CD4-positive, alpha-beta T cell treated with Interleukin-12 subunit alpha and Interleukin-12 subunit beta, for 1 hour (primary cell): ENCODE measurements at places on chromosomes 13 and 19.
A peak's percentile ranks its signal among the peaks of the same experiment; 100 is the strongest.

GRCh38 chr19:56131651-56132050, 9.4 kb upstream of the ZNF444 start:
- DNase-seq, result no peak

DNA sequence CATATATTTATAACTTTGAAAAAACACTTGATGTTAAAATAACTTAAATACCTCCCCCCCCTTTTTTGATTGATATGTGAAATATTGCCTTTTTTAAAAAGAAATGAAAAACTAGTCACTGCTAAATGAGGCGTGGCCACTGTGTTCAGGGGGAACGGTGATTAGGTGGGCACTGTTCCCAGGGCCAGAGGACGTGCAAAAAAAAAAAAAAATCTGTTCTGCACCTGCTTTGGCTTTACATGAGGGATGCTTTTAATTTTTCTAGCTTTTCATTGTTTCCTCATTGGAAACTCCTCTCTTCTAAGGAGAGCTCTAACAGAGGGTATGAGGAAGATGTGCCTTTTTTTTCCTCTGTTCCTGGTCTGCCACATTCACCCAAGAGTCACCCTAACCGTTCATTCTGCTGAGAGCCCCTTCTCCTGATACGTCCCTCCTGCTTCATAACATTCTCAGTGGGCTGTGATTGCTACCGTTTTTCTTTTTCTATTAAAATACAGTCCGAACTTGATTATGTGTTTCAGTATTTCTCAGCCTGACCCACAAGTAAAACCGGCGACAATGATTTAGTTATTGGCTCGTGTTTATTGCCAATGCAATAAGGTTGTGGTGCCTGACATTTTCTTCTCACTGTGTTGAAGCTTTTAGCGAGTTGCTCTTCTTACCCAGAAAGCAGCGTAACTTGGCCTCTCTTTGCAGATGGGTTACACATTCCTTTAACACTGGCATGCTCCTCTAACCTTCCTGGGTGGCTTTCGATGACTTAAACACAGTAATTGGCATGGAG, 64.8 kb upstream of the ZNF536 start:
- DNase-seq, result no peak

DNA sequence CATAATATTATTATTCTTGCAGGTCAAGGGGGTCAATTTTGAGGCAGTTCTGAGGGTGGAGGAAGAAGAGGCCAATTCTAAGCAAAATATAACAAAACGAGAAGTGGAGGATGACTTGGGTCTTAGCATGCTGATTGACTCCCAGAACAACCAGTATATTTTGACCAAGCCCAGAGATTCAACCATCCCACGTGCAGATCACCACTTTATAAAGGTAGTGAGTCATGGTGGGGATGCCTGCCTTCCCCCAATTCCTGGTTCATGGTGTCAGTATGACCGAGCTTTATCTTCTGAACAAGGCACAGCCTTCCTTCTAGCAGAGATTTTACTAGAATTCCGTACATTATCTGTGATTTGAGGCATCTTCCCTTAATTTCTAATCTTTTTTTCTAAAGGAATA, 9.4 kb upstream of the DCUN1D2 start:
- no peak for DNase-seq

- DNase-seq, result no peak
Observed at GRCh38 chr19:30065680-30066606, 123.9 kb downstream of the URI1 start.

- DNase-seq, result peak; percentile 32
Observed at GRCh38 chr19:10143681-10144080, 24.0 kb upstream of the EIF3G start.

- DNase-seq, result no peak
Observed at GRCh38 chr19:46972311-46972710, 47.3 kb upstream of the NPAS1 start.

GRCh38 chr19:16598848-16599247, 26.6 kb upstream of the SLC35E1 start:
- no peak for DNase-seq

GRCh38 chr13:74868049-74868448, 613.9 kb downstream of the TBC1D4 start:
- DNase-seq, result no peak

GRCh38 chr13:23636360-23636759, 66.1 kb downstream of the TNFRSF19 start:
- no peak for DNase-seq

- DNase-seq, result no peak
Observed at GRCh38 chr13:26952551-26953143, 192.1 kb upstream of the GPR12 start.

- DNase-seq, result no peak
Observed at GRCh38 chr13:32666990-32667571, 80.8 kb downstream of the PDS5B start.

DNA sequence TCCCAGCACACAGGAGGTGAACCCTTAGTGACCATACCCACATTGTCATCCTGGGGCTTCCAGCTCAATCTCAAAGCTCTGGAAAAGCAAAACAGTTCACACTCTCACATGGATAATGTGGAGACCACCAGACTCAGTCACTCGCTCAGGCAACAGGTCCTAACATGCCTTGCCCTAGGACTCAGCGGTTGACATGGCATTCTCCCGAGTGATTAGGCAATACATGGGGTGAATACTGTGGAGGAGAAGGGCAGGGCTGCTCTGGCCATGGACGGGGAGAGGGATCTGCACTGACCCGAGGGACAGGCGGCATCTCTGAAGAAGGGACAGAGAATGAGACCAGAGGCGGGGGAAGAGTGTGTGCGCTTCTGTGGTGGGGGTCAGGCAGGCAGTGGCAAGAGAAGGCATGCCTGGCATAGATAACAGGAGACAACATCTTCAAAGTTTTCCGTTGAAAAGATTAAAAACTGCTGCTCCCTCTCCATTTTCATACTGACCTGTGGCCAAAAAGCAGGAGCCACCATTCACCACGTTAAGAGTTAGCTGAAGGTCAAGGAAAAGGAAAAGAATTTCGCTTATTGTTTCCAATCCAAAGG, 44.5 kb upstream of the EPHX3 start:
- no peak for DNase-seq
